ENCODE measurements at places on chromosomes 16 and 17.

DNA sequence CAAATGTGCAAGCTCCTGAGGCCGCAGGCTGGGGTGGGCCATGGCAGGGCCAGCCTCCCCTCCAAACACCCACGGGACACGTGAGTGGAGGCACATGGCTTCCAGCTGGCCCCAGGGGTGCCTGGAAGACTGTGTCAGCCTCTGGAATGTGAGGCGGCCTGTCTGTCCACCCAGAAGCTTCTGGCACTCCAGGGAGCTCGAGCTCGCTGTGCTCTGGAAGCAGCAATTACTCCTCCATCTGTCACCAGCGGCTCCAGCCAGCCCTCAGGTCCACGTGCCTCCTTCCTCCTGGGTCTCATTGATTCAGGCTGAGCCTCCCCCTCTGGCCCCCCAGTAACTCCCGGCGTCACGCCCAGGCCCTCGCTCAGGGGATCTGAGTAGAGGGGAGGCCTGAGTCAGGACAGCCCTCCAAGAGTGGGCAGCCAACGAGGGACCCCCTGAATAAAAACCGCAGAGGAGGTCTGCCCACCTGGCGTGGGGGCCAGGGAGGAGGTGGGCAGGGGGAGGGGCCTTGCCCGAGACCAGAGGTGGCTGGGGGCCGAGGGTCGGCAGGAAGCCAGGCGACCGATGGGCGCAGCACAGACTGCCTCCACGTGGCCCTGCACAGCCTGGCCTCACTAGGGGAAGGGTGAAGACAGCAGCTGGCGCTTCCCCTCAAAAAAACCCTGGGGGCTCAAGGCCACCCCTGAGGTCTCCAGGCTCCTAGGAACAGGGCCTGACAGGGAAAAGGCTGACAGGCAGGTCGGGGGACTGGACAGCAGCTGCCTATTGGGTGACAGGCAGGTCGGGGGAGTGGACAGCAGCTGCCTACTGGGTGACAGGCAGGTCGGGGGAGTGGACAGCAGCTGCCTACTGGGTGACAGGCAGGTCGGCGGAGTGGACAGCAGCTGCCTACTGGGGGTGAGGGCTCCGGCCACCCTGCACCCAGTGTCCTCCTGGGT lies 11.9 kb downstream of the PIEZO1 start:
- peak; percentile 53 for DNase-seq

GRCh38 chr17:76077584-76078110 lies 1.3 kb upstream of the ZACN start:
- no peak for DNase-seq

DNA sequence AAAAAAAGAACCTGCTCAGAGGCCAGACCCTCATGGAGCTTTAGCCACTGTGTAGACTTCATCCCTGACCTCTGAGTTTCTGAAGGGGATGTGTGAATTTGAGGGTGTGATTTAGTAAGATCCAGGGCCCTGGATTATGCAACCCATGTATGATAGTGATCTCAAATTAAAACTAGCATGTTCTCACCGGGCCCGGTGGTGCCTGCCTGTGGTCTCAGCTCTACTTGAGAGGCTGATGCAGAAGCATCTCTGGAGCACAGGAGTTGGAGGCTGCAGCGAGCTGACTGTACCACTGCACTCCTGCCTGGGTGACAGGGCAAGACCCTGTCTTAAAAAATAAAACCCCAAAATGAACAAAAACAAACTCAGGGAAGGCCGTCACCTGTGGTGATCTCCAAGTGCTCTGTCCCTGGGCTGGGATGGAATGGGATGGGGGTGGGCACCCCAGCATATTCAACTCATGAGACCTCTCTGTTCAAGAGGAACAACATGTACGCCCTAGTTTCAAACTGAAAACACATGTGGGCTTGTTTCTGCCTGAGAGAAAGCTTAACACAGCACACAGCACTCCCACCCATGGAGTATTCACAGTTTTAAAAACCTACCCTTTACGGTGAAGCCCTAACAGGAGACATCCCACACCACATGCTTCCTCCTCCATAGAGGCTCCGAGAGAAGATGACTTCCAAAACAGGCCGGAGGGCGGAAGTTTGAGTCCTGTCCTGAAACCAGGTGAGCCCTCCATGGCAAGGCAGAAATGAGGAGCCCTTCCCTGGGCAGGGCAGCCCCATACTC lies 30.1 kb downstream of the GNPTG start:
- DNase-seq, result no peak

- DNase-seq, result no peak
Measured at GRCh38 chr16:68512742-68513141, 26.3 kb upstream of the ZFP90 start.

GRCh38 chr17:13770702-13771101 lies 169.0 kb upstream of the HS3ST3A1 start:
- no peak for DNase-seq

- DNase-seq, result no peak
Measured at GRCh38 chr17:67032985-67033384, 11.4 kb upstream of the CACNG1 start.

GRCh38 chr16:56237451-56237930 lies 46.2 kb downstream of the GNAO1 start:
- no peak for DNase-seq

DNA sequence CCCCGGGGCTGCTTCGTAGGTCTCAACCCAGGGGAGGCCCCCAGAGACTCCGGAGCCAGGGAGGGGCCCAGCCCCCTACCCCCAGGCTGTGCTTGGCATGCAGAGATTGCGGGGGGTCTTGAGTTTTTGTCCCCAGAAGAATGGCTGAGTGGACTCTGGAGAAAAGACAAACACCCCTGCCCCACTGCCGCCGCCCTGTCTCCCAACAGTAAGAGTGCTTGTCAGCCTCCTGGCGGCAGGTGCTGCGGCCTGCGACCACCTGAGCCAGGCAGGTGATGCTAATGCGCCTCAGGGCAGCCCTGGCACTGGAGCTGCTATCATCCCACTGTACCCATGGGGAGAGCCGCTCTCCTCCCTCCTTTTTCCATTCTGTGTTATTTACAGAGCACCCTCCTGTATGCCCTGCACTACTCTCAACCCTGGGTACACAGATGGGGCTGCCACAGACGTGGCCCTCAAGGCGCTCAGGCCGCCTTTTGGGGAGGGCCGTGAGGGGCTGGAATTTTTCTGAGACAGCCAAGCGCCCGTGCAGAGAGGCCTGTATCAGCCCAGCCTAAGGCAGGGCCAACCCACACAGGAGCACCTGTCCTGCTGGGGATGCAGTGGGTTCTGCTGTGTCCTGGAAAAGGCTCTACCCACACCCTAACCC lies 2.6 kb upstream of the IL17C start:
- no peak for DNase-seq

DNA sequence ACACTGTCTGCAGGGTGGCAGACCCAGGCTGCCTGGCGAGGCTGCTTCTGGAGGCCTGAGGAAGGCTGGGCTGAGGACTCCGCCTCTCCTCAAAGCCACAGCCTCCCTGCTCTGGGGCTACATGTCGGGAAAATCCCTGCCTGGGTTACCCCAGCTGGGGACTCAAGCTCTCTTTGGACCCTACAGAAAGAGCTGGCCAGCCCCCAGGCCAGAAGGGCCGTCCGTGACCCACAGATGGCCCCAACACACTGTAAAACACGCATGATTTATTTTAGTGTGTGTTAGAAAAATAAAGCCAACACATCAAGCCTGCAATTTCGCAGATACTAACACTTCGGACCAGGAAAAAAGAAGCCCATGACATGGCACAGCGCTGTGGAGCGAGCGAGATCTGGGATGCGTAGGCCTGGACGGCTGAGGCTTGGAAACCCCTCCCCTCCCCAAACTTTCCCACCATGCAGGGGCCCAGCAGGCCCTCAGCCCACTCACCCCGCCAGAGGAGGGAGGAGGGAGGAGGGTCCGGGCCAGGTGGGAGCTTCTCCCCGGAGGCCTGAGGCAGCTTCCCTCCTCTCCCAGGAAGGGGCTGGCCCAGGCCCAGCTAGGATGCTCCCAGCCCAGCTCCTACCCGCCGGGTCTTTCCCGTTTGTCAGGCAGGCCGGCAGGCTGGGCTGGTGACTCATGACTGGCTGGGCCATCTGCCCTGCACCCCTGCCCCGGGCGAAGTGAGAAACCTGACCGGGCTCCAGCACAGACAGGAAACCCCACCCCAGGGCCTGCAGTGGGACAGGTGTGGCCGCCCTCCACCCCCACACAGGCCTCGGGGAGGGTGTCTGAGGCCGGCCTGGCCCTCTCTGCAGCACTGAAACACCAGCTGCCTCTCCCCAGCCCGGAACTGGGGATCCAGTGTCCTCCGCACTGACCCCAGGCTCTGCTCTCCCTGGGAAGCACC lies 34.1 kb upstream of the SLC38A10 start:
- DNase-seq, result peak; percentile 84

GRCh38 chr16:17457997-17458396 lies 12.8 kb downstream of the XYLT1 start:
- no peak for DNase-seq

GRCh38 chr17:55492781-55493341 lies 18.4 kb downstream of the SMIM36 start:
- DNase-seq, result no peak

DNA sequence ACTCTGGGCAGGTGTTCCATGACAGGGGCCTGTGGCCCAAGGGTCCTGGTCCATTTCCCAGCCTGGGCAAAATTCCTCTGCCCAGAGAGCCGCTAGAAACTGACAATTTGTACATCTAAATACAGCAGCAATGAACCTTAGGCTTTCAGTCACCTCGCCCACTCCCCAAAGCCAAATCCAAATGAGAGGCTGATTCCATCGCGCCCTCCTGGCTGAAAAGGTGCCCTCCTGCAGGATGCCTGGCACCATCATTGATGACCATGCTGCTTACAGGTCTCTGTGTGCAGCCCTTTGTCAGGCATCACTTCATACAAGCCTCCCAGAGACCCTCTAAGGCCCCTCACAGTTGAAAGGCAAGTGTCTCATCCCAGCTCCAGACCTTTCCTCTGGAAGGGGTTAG lies 114.7 kb downstream of the C16orf78 start:
- no peak for DNase-seq

GRCh38 chr17:32265192-32265923 lies at the start of gene RHBDL3:
RHBDL3 (plus strand) TSS chr17:32265832; CDS start chr17:32266190, 358 bp downstream.
- no peak for DNase-seq

GRCh38 chr17:48026502-48027321 lies 10.9 kb downstream of the COPZ2 start:
- DNase-seq, result peak; percentile 91

DNA sequence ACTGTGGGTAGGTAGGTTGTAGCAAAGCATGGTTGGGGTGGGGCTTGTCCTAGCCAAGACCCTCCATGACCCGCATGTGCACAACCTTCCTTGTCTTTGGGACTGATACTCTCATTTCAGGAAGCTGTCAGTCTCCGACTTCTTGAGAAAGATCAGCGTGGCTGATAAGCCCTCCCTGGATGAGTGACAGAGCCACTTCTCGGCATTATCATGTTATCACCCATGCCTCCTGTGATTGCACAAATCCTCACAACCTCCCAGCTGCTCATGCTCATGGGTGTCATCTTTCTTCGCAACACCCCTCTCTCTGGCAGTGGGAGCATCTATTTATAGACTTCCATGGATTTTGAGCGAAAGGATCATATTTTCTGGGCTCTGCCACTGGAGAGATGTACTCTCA lies 314.2 kb downstream of the FOXL1 start:
- DNase-seq, result no peak

GRCh38 chr17:10217916-10218315 lies 19.5 kb upstream of the GAS7 start:
- no peak for DNase-seq

GRCh38 chr17:67004181-67004580 lies 39.7 kb downstream of the CACNG4 start:
- DNase-seq, result no peak

GRCh38 chr16:30533748-30534367 lies 800 bp downstream of the ZNF747 start:
- no peak for DNase-seq

DNA sequence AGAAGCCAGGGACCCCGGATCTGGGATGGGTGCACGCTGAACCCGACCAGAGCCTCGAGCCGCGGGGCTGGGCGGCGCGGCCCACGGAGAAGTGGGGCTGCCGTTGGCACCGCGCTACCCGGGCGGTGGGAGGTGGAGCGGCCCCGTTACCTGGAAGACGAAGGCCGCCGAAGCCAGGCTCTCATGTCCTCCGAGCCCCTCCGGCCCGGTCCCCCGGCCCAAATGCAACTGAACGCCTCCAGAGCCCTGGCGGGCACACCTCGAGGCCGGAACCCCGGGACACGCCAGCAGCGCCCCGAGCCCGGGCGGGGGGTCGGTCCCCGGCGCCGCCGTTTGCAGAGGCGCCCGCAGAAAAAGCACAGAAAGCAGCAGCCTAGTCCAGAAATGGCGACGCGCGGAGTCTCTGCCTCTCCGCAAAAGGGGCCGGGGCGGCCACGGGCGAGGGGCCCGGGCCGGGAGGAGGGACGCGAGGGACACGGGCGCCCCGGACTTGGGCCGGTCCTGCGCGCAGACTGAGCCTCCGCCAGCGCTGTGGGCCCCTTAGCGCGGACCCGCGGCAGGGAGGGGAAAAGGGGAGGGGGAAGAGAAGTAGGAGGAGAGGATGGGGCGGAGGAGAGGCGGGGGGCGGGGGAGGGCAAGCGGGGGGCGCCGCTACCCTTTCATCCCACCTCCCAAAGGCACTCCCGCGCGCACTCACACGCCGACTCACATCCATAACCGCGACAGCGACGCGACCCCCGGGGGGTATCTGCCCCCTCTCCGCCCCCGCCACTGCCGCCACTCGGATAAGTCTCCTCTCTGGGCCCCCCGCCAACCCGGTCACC lies 1.4 kb downstream of the AXIN2 start:
- DNase-seq, result peak; percentile 53

DNA sequence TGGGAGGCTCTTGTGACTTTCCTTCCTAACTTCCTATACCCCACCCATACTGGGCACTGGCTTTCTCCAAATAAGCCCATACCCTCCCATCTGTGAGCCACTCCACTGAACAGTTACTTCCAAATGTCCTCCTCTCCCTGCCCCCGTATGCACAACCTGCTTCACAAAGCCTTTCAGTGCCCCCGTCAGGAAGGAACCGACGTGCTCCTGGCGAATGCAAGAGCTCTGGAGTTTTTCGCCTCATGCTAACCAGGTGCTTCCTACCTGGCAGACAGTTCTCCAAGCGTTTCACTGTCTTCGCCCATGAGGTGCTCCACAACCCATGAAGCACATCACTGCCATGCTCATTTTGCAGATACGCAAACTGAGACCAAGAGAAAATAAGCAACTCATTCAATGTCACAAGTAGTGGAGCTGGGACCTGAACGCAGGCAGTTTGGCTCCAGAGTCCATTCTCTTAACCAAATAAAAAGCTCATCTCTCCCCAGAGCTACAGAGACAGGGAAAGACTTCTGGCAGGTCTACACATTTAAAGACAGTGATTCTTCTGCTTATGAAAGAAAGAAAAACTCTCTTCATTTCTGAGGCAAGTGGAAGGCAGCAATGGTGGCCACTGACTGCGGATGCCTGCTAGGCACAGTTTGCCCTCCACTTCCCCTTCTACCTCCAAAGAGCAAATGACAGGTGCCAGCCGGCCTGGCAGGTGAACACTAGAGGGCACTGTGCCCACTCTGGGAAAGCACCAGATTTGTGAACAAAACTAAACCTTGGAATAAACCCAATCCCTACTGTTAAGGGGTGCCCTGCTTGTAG lies 23.8 kb downstream of the SPHK1 start:
- peak; percentile 63 for DNase-seq

GRCh38 chr17:46732160-46732559 lies 86.3 kb downstream of the WNT3 start:
- no peak for DNase-seq
